Substantia nigra (tissue), 51 donors: ENCODE measurements at places on chromosomes 3 and 15.

DNA sequence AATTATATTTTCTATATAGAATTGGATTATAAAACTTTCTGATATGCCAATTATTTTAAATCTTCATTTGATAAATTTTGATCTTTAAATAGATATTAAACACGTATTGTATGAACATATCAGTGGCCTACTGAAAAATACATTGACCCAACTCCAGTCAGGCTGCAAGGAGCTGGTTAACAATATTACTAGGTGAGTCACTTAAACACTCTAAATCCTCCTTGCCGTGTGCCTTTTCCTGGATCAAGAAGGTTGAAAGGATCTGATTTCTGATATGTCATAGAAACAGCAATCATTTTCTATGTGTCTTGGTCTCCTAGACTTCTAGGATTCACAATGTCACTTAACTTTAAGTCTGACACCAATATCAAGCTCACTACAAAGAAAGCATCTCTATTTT is 123.2 kb downstream of the TP63 start:
- DNase-seq = no peak

DNA sequence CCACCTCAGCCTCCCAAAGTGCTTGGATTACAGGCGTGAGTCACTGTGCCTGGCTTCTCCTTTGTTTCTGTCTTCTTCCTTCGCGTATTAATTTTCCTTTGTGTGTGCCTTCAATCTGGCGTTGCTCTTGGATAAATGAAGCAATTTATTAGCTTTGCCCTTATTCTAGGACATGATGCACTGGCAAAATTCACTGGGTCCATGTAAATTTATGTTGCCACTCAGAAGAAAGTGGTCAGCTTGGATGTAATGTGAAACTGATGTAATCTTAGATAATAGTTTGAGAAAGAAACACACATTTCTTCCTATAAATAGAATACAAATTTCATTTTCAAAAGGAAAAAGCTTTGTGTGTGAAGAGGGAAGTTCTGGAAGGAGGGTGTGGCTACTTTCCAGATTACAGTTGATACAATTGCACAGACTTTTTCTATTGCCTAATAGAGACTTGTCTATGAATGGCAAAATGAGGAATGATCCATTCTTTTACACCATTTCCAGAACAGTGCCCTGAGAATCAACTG is 23.3 kb upstream of the ATP1B3 start:
- DNase-seq = no peak

DNA sequence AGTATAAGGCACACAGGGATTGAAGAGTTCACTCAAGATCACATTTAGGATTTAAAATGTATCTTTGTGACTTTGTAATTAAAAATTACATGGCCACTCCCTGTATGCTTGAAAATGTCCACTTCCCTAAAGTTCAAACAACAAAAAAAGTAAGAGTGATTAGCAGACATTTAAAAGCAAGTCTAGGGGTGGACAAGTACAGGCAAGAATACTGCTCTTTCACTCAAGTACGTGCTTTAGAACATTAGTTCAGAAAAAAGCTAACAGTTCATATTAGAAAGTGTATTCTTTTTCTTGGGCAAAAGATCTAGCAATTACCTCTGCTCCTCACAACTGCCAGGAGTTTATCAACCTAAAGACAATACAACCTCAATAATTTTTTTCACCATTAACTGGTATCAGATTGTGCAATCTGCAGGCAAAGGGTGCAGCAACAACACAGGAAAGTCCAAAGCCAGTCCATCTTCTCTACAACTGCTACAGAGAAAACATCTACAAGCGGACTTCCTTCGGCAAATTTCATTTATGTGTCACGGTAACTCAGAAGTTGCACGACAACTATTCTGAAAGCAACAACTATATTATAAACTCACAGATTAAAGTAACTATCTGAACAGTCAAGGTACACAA is 18.1 kb downstream of the CHSY1 start:
- DNase-seq = no peak

DNA sequence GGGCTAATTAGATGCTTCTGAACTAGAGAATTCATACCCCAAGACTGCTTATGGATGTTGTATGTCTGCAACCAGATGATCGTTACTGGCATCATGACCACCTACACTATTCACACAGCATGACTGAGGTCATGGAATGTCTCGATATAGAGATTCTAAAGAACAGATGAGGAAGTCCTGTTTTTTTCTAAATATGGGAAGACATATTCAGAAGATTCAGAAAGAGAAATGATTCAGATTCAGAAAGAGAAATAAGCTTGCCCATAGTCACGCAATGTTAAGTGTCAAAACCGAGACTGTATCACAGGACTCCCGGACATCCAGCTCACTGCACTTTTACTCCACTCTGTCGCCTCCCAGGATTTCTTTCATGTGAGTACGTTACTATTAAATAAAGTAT is 136.2 kb downstream of the TPRG1 start:
- DNase-seq = no peak

- no peak for DNase-seq
Measured at GRCh38 chr3:114418107-114418506, 124.3 kb downstream of the TIGIT start.

DNA sequence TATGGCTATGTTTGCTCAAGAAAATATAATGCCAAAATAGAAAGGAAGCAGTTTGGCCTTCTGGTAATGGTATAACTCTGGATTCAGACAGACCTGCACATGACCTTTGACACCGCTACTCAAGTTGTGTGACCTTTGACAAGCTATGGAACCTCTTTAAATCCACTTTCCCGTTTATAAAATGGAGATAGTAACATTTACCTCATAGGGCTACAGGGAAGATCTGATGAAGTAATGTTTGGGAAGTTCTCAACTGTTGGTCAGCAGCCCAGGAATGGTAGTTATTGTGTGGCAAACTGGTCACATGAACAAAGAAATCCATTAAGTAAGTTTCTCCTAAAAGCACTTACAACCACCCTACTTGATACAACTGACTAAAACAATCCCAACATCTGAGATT is 95.1 kb upstream of the PHLDB2 start:
- DNase-seq = no peak

DNA sequence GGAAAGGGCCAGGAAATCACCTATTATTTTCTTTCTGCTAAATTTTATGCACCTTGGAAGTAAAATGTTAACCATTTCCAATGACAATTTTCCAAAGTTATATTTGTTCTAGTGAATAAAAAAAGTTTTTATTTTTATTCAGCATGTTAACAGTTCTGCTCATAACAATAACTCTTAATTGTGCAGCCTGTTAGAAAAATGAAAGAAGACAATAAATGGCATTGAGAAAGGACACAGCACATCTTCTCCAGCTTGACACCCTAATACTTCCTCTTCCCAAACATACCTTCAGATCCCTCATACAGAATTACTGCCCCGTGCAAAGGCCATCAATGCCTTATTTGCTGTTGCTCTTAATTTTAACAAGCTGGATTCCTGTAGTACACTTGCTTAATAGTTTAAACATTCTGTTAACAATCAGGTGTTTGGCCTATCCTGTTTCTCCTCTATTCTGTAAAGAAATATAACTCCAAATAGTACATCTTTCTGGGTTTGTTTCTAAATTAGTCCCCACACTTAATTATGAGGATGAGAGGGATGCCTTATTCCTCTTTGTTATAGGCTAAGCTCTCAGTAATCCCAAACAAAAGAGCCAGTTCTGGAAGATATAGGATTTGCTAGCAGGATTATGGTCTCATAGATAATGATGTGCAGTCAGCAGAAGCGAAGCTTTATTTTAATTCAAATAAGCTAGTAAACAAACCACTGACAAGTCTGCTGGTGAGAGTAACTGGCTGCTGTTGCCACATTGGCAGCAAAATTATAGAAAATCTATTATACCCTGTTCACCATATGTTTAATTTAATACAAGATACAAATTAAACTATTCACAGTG is 19.2 kb upstream of the SOX2 start:
- no peak for DNase-seq

- DNase-seq = no peak
Measured at GRCh38 chr3:160260587-160261270, 35.5 kb downstream of the C3orf80 start.

DNA sequence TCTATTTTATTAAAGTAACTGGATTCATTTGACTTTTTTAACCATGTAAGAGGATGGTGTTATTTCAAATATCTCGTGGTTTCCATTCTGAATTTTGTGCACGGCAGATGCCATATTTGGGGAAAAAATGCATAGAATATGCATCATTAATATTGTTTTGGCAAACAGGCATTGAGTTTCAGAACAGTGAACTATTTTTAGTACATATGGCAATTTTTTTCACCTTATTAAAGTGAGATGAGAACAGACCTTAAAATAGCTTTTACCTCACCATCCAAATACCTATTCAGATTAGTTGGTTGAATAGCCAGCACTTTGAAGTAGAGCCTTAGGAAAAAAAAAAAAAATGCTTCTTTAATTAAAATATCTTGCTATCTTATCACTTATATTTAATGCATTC is 117.3 kb upstream of the FLNB start:
- DNase-seq = no peak
